ENCODE measurements at places on chromosomes 2 and 18.

- DNase-seq, result peak; percentile 63
Measured at GRCh38 chr2:11775384-11775783, 29.0 kb downstream of the LPIN1 start.

DNA sequence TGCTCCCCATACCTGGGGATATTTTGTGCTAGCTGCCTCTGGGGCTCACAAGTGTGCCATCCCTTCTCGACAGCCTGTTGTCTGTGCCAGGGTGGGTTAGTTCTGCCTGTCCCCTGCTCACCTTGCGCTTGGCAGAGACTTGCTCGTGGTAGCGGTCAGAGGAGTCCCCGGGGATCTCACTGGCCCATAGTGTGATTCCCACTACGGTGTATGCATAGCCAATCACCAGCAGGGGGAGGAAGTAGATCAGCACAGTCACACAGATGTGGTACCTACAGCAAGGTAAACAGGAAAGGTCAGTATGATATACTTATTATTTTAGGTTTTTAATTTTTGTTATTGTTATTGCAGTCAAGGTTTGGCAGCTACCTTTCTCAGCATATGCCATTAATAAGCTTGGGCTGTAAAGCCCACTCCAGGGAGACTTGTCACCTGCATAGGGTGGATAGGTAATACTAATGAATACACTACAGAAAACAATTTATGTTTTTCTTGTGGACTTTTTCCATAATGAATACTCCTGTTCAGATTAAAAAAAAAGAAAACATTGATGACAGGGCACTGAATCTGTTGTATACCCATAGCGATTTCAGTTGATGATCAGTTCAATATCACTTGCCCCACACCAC is 95.2 kb downstream of the POLE4 start:
- DNase-seq, result peak; percentile 52

DNA sequence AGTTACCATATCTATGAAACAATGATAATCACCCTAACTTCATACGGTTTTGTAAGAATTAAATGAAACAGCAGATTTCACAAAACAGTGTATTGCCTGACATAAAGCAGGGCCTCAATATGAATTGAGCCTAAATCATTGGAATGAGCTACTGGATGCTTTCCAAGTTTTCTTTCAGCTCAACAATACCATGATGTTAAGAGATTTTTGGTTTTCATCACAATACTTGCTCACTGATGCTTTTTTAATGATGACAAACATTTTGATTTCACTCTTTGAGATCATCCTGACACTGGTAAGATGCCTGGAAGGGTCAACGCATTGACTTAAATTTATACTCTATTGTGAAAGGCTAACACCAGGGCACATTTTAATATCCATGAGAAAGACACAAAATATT is 377.5 kb downstream of the ZNF521 start:
- no peak for DNase-seq

DNA sequence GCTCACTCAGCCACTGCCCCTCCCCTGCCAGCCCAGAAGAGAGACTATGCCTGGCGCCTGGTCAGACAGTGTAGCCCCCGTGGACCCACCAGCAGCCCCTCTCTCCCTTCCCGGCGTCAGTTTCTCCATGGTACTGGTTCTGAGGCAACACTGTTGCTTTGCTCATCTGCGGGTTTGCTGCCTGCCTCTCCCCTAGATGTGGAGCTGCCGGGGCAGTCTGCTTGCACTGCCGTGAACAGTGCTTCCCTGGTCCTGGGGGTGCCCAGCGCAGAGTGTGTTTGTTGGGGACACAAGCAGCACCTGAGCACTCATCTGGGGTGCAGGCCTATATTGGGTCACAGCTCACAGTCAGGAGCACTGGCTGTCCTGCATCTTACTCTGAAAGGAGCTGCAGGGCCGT is 309.9 kb downstream of the NDUFA10 start:
- DNase-seq, result no peak

DNA sequence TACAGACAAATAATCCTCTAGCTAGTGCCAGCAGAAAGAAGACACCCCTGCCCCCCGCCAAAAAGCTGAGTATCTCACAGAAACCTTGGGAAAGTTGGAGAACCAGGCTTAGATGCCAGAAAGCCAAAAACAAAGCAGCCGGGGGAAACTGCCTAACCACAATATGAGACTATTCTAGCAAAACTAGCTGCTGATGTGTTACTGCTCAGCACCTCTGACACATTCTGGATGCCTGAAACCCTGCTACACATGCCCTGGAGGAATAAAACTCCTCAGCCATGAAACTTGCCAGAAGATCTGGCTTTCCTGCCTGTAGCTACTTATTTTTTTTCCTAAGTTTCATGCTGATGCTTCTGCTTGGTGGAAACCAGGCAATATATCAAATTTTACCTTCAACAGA is 122.7 kb upstream of the GCFC2 start:
- DNase-seq, result no peak

- no peak for DNase-seq
Measured at GRCh38 chr18:59052965-59053820, 86.5 kb upstream of the SEC11C start.

- DNase-seq, result no peak
Measured at GRCh38 chr2:41989501-41990180, 58.2 kb upstream of the PKDCC start.

GRCh38 chr2:153005071-153005730 is 286.8 kb downstream of the ARL6IP6 start:
- DNase-seq, result no peak

- peak; percentile 22 for DNase-seq
Measured at GRCh38 chr18:44805643-44806042, 125.0 kb downstream of the SETBP1 start.

- DNase-seq, result no peak
Measured at GRCh38 chr18:22536558-22536957, 118.8 kb upstream of the CTAGE1 start.

- no peak for DNase-seq
Measured at GRCh38 chr2:143937723-143938350, 582.1 kb downstream of the ZEB2 start.
